HEK293T (cell line): ENCODE measurements at places on chromosomes 6 and 20.
A peak's percentile ranks its signal among the peaks of the same experiment; 100 is the strongest.

DNA sequence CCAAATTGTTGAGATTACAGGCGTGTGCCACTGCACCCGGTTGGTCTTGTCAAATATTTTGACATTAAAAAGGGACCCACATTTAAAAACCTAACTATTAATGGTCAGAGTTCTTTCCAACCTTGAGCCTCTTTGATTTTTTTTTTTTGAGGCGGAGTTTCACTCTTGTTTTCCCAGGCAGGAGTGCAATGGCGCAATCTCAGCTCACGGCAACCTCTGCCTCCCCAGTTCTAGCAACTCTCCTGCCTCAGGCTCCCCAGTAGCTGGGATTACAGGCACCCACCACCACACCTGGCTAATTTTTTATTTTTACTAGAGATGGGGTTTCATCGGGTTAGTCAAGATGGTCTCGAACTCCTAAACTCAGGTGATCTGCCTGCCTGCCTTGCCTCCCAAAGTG lies 31.3 kb downstream of the CTNNBL1 start:
- no peak for DNase-seq

DNA sequence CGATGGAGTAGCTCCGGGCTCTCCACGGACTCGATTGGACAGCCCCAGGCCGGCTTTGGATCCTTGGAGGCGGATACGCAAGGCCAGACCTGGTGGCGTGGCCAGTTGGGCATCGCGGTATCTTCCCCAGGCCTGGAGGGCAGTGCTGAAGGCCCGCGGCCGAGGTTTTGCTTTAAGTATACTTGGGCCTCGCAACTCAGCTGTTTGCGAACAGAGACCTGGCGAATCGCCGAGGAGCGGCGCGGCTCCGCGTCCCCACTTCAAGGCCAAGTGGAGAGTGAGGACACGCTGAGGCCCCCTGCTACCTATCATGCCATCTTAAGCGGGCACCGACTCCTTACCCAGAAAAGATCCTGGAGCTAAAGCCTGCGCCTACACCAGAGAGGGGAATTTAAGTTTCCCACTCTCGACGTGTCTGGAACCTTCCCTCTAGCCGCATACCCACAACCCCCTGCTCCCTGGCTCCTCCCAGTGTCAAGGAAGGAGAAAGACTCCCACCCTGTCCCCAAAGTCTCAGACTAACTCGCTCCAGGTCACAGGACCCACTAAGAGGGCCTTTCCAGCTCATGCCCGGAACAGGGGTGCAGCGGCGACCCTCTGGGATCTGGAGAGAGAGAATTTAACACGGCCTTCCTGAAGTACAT lies 4.1 kb downstream of the LINC00237 start:
- no peak for DNase-seq

DNA sequence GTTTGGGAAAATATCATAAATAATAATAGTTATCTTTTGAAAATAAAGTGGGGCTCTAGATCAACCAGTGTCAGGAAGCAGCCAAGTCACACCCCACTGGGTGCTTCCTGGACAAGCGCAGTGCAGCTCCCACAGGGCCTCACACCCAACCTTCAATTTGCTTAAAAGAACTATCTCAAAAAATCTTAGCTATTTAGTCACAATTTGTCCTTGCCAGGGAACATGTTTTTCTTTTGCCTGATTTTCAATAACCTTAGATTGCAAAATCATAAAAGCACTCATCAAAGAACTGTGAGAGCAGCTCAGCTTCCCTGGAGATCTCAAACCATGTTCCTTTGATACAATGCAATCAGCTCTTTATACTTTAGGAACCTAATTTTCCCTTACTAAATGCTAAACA lies 1.6 kb upstream of the NCOA7 start:
- DNase-seq: no peak

DNA sequence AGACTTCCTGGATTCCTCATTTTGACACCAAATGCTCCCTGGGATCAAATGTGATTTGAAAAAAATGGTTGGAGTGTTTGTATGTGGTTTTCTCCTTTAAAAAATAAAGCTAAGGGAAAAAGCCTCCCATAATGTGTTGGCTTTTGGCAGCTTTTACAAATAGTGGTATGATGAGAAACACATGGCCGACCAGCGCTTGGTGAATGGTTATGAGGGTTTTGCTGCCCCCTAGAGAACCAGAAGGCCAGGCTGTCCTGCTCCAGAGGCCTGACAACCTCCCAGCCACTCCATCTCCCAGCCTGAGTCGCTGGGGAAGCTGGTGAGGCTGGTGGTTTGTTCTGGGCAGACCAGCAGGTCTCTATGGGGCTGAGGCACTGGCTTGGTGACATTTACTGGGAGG lies 69.3 kb downstream of the CLIC5 start:
- peak; percentile 43 for DNase-seq

DNA sequence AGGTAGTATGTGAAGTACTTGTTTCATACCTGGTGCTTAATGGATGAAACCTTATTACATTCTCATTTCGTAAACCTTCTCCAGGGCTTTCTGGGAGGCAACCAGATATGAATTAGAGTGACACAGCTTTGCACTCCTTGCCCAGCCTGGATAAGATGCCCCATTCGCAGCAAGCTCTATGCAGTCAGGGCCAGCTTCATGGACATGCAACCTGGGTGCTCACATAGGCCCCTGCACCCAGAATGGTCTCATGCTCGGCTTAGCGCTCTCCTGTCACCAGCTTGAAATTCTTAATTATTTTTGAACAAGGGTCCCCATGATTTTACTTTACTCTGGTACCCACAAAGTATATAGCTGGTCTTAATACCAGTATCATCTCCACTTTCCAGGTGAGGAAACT lies 11.3 kb upstream of the PTGIS start:
- DNase-seq: no peak

GRCh38 chr20:52118016-52118623 lies 73.5 kb downstream of the ZFP64 start:
- no peak for DNase-seq

DNA sequence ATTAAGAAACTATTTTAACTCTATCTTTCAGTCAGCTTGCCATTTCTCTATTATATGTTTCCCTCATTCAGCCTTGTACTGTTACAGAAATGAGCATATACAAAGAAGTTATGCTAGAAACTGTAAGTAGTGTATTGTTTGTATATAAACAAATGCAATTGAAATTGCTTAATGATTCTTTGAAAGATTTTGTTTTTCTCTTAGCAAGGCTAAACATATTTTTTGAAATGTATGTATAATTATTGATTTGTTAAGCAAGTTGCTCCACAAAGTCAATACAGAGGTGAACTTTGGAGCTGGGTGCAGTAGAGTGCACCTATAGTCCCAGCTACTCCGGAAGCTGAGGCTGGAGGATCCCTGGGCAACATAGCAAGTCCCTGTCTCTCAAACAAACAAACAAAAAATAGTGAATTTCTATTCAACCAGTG lies 253.6 kb downstream of the RNGTT start:
- DNase-seq: no peak

DNA sequence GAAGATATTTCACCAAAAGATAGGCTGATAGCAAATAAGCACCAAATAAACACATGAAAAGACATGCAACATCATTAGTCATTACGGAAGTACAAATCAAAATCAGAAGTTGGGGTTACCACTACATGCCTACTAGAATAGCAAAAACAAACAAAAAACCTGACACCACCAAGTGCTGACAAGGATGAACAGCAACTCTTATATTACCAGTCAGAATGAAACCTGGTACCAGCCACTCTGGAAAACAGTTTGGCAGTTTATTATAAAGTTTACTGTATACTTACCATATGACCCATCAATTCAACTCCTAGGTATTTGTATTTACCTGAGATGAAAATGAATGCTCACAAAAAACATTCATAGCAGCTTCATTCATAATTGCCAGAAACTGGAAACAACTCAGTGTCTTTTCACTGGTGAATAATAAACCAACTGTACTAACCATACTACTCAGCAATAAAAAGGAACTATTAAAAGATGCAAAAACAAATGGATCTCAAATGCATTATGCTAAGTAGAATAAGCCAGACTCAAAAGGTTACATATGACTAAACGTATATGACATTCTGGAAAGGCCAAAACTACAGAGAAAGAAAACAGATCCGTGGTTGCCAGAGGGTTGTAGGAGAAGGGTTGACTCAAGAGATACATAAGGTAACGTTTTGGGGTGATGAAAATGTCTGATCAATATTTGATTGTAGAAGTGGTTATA lies 33.0 kb downstream of the NUP153 start:
- DNase-seq: no peak

- no peak for DNase-seq
Observed at GRCh38 chr20:60512443-60512842, 554.2 kb downstream of the CDH26 start.

- no peak for DNase-seq
Observed at GRCh38 chr6:17022604-17023003, 79.2 kb upstream of the STMND1 start.

DNA sequence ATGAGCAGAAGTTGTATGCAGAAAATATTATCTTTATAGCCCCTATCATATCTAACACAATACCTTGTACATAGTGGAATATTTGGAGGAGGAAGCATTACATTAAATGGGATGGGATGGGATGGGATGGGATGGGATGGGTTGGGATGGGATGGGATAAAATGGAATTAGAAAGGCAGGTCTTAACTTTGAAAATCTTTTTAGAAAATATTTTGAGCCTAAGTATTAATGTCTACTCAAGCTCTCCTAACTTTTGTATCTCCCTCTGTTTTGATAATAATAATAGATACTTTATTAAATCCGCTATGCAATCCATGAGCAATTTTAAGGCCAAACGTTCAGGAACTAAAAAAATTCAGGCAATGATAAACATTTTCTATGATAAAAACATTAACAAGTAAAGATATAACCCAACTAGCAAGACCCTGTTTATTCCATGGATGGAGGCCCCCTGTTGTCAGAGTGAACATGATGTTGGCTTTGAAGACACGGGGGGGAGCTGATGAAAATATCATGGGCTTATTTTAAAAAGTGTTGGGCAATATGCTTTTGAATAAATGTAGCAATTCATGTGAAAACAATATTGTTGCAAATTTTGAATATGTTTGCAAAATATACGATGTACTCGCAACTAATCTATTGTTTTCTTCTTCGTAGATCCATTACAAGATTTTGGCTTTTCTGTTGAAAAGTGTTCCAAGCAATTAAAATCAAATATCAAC lies 35.9 kb downstream of the LY86 start:
- DNase-seq: no peak

GRCh38 chr6:13488896-13489237 lies 1.5 kb upstream of the GFOD1 start:
- no peak for DNase-seq

GRCh38 chr6:82493467-82493866 lies 129.8 kb downstream of the TPBG start:
- DNase-seq: no peak
